Activated naive CD8-positive, alpha-beta T cell treated with anti-CD3 and anti-CD28 coated beads, Interleukin-2, amount 10 ng/mL, durations not matched to agents 7 days and 5 days (primary cell): ENCODE measurements at places on chromosomes 3 and 15.

DNA sequence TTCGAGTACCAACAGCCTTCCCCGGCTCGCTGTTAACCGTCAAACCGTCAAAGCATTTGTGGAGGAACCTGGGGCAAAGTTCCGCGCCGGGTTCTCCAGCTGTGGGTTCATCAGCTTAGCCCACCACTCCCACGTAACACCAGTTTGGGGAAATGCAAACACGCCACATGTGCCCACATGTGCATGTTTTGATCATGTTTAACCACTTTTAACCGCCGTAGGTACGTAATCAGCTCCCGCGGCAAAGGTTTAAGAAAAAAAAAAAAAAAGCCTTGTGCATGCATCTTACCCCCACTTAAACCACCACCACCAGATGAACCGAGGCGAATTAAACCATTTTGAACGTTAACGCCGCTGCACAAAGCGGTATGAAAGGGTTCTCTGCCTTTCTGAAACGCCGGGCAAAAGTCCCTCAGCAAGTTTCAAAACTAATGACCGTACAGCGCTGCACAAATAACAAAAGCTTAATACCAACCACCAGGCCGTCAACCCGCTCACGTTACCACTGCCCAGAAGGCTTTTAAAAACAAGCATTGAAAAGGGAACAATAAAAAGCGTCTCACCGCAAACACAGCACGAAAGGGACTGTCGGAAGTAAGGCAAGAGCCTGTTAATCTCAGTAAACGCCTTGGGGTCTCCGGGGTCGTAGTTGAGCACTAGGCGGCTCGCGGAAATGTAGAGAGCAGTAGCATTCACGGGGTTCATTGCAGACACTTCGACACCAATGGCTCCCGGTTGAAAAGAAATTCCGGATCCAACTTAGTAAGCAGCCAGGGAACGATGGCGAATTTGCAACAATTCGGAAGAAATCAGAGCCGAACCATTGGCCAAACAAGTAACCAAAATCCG, 1.5 kb downstream of the MSL2 start:
- peaks cover 37% of the 10 kb centered on the region for H3K36me3 ChIP-seq
- peaks cover 33% of the 10 kb centered on the region for H3K4me1 ChIP-seq
- DNase-seq = peak; percentile 59
- H3K27ac ChIP-seq = peak overlapping the region; percentile 95

DNA sequence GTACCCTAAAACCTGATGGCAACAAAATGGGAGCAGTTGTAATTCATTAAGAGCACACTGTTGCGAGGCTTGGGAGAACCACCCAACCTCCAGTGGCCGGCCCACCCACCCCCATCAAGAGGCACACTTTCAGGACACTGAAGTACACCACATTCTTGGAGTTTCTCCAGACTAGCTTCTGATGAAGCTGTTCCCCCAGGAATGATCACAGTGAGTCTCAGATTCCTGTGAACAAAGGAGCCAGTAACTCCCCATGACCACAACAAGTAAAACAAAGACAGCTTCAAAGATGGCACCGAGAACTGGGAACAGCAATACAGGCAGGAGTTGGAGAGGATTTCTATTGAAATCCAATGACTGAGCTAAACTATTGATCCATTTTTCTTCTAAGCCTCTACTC, 126.0 kb downstream of the ST8SIA2 start:
- DNase-seq = no peak
- no peak overlapping the region for H3K4me3 ChIP-seq
- peaks cover 2% of the 10 kb centered on the region for H3K27me3 ChIP-seq
- H3K4me1 ChIP-seq = peaks cover 4% of the 10 kb centered on the region
- H3K36me3 ChIP-seq = no peaks in the 10 kb centered on the region

GRCh38 chr3:52315977-52316764, at the start of gene DNAH1:
TSS of gene DNAH1 (plus strand) at chr3:52316319. CDS start at chr3:52322443, 6,124 bp downstream.
- no peaks in the 10 kb centered on the region for H3K27me3 ChIP-seq
- H3K4me3 ChIP-seq = no peak within 1 kb of the TSS
- H3K27ac ChIP-seq = no peak within 1 kb of the TSS
- no peak for DNase-seq

GRCh38 chr3:143654906-143655305, 193.4 kb downstream of the SLC9A9 start:
- peaks cover 4% of the 10 kb centered on the region for H3K36me3 ChIP-seq
- no peak for DNase-seq
- no peak overlapping the region for H3K27ac ChIP-seq
- H3K4me3 ChIP-seq = no peak overlapping the region
- no peaks in the 10 kb centered on the region for H3K4me1 ChIP-seq

DNA sequence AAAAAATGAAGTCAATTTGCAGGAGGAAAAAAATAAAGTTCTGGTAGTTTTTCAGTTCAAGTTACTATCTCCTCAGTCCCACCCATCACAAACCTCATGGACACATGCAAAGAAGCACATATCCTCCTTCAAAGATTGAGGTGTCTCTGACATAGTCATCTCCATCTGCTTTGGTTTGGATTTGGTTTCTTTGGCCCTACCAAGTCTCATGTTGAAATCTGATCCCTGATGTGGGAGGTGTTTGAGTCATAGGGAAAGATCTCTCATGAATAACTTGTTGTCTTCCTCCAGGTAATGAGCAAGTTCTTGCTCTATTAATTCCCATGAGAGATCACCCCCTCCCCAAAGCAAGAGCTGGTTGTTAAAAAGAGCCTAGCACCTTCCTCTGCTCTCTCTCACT, 446.8 kb downstream of the IGSF11 start:
- no peaks in the 10 kb centered on the region for H3K27me3 ChIP-seq
- no peak overlapping the region for H3K27ac ChIP-seq
- DNase-seq = no peak
- H3K4me1 ChIP-seq = no peaks in the 10 kb centered on the region

DNA sequence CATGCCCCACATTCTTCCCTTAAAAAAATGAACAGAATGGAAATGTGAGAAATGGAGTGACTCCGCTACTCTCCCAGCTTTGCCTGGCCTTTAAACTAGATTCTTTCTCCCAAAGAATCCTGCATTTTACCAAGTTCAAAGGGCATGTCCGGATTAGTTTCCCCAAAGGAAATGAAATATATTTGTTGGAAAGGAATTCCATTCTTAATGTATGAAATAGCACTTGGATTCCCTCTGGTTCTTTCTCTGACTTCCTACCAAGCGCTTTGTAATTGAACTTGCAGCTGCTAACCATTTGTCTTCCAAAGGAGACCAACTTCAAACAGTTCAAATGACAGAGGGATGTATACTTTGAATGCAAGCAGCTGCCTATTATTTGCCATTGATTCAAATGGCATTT, 18.9 kb downstream of the MAP2K1 start:
- no peaks in the 10 kb centered on the region for H3K27me3 ChIP-seq
- peaks cover 77% of the 10 kb centered on the region for H3K4me1 ChIP-seq
- H3K27ac ChIP-seq = no peak overlapping the region
- no peak for DNase-seq
- peaks cover 37% of the 10 kb centered on the region for H3K36me3 ChIP-seq

DNA sequence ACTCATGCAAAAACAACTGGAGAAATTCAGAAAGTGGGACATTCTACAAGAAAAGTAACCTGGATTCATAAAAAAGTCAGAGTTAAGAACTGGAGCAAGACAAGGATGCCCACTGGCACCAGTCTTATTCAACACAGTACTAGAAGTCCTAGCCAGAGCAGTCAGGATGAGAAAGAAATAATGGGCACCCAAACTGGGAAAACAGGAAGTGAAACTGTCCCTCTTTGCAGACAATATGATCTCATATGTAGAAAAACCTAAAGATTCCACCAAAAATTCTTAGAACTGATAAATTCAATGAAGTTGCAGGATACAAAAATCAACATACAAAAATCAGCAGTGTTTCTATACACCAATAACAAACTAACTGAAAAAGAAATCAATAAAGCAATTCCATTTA, 37.4 kb downstream of the TXNRD3 start:
- no peak overlapping the region for H3K27ac ChIP-seq
- H3K4me3 ChIP-seq = no peak overlapping the region
- no peak for DNase-seq
- H3K27me3 ChIP-seq = no peaks in the 10 kb centered on the region
- H3K4me1 ChIP-seq = peaks cover 14% of the 10 kb centered on the region

DNA sequence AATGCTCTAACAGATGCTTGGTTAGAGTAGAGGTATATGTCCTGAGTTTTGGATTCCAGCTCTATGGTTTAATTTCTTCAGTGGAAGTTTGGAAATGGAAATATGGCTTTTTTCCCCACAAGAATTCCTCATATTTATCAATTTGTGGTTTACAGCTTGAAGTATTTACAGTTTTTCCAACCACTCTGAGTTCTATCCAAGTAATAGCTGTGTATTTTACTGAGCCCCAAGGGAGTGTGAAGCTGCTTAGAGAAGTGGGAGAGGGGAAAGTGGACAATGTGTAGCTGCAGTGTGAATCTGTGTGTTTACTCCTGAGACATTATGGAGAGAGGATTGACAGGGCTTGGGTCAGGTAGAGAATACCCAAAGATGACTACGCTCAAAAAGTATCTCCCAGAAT, 54.5 kb downstream of the NEK11 start:
- no peak overlapping the region for H3K4me3 ChIP-seq
- DNase-seq = no peak
- H3K4me1 ChIP-seq = peaks cover 6% of the 10 kb centered on the region
- H3K27me3 ChIP-seq = no peaks in the 10 kb centered on the region

GRCh38 chr3:134486577-134487041, 752 bp downstream of the CEP63 start:
- no peak for DNase-seq
- peak overlapping the region; percentile 99 for H3K27ac ChIP-seq
- H3K27me3 ChIP-seq = no peaks in the 10 kb centered on the region
- peaks cover 12% of the 10 kb centered on the region for H3K36me3 ChIP-seq
- H3K4me3 ChIP-seq = peak overlapping the region; percentile 96

DNA sequence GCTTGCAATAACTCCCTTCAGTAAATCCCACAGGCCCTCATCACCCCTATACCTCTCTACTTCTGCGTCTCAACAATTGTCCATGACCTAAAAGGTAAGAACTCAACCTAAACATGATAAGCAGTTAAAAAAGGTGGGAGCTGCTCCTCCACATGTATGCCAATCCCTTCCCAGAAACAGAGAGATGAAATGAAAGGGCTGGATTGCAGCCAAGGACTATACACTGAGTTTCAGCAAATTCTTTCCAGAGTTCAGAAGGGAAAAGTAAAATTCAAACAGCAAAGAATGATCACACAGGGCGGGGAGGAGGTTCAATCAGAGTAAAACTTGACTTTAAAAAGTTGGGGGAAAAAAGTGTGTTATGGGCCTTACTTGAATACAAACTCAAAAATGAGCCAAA, 27.5 kb downstream of the PLOD2 start:
- DNase-seq = no peak
- H3K27me3 ChIP-seq = no peaks in the 10 kb centered on the region
- H3K4me1 ChIP-seq = no peaks in the 10 kb centered on the region
- no peak overlapping the region for H3K27ac ChIP-seq
- H3K4me3 ChIP-seq = no peak overlapping the region

DNA sequence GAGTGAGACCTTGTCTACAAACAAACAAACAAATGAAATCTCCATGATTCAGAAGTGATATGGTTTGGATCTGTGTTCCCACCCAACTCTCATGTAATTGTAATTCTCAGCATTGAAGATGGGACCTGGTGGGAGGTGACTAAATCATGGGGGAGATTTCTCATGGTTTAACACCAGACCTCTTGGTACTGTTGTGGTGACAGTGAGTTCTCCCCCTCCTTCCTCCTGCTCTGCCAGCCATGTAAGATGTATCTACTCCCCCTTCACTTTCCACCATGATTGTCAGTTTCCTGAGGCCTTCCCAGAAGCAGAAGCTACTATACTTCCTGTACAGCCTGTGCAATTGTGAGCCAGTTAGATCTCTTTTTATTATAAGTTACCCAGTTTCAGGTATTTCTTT, 438.4 kb upstream of the THBS1 start:
- H3K4me1 ChIP-seq = peaks cover 18% of the 10 kb centered on the region
- H3K27ac ChIP-seq = peak overlapping the region; percentile 2
- DNase-seq = no peak
- peaks cover 4% of the 10 kb centered on the region for H3K27me3 ChIP-seq
- peaks cover 16% of the 10 kb centered on the region for H3K36me3 ChIP-seq

DNA sequence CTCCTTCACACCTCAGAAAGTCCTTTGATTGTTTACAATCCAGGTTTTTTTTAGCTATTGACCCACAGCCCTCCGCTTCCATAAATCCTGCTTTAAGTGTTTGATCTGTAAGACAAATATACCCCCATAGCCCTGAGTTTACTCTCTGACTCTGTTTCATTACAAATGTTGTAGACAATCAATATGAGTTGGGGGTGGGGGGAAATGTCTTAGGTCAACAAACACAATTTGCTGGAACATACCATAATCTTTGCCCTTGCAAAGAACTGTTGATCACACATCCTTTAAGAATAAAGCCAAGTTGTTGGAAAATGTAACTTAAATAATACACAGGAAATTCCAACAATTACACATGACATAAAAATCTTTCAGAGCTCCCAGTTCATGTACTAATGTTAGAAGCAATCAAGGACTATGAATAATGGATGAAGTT, 301.8 kb upstream of the SEMA6D start:
- DNase-seq = no peak
- no peak overlapping the region for H3K4me3 ChIP-seq

DNA sequence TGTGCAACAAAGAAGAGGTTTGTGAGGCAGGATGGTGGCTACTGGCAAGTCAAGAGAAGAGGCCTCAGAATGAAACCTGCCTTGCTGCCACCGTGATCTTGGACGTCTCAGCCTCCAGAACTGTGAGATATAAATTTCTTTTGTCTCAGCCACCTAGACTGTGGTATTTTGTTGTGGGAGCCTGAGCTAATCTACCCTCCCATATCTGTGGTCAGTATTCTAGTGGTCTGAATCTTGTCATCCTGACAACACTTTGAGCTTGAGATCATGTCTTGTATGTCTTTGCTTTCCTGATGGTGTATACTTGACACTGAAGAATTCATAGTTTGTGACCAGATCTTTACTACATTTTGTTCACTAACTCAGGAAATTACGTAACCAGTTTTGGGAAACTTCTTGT, 240.6 kb upstream of the GOLIM4 start:
- DNase-seq = no peak
- no peaks in the 10 kb centered on the region for H3K4me1 ChIP-seq
- no peaks in the 10 kb centered on the region for H3K27me3 ChIP-seq
- H3K4me3 ChIP-seq = no peak overlapping the region
- H3K27ac ChIP-seq = no peak overlapping the region

- no peaks in the 10 kb centered on the region for H3K4me1 ChIP-seq
- H3K27ac ChIP-seq = no peak overlapping the region
- DNase-seq = no peak
- no peak overlapping the region for H3K4me3 ChIP-seq
These were observed 56.4 kb downstream of the NEO1 start for GRCh38 chr15:73108676-73109075.

- DNase-seq = peak; percentile 51
- peaks cover 15% of the 10 kb centered on the region for H3K4me1 ChIP-seq
- peak overlapping the region; percentile 49 for H3K4me3 ChIP-seq
- peaks cover 58% of the 10 kb centered on the region for H3K27me3 ChIP-seq
These were observed 1.5 kb downstream of the C2CD4A start for GRCh38 chr15:62068071-62068809.

- H3K27me3 ChIP-seq = peaks cover 19% of the 10 kb centered on the region
- H3K27ac ChIP-seq = no peak overlapping the region
- no peak for DNase-seq
- H3K4me3 ChIP-seq = no peak overlapping the region
These were observed 277.1 kb upstream of the UMPS start for GRCh38 chr3:124453189-124453588.

GRCh38 chr3:117600112-117600511, 890.5 kb downstream of the TUSC7 start:
- no peak overlapping the region for H3K4me3 ChIP-seq
- H3K4me1 ChIP-seq = no peaks in the 10 kb centered on the region
- H3K36me3 ChIP-seq = no peaks in the 10 kb centered on the region
- DNase-seq = no peak
- H3K27ac ChIP-seq = no peak overlapping the region

- H3K36me3 ChIP-seq = no peaks in the 10 kb centered on the region
- no peak overlapping the region for H3K27ac ChIP-seq
- no peak for DNase-seq
- H3K4me1 ChIP-seq = no peaks in the 10 kb centered on the region
- no peak overlapping the region for H3K4me3 ChIP-seq
These were observed 531.8 kb downstream of the EPHB1 start for GRCh38 chr3:135326851-135327250.
